ENCODE measurements at places on chromosomes 2 and 18. TPM values are rescaled to one million over a fixed set of nuclear protein-coding genes. Genes with fewer than 3 reads are reported as not detected.
A peak's percentile ranks its signal among the peaks of the same experiment; 100 is the strongest.

- DNase-seq, result no peak
Observed at GRCh38 chr2:142688856-142689605, 188.4 kb upstream of the KYNU start.

- DNase-seq, result no peak
Observed at GRCh38 chr2:229832510-229832898, 89.3 kb downstream of the TRIP12 start.

DNA sequence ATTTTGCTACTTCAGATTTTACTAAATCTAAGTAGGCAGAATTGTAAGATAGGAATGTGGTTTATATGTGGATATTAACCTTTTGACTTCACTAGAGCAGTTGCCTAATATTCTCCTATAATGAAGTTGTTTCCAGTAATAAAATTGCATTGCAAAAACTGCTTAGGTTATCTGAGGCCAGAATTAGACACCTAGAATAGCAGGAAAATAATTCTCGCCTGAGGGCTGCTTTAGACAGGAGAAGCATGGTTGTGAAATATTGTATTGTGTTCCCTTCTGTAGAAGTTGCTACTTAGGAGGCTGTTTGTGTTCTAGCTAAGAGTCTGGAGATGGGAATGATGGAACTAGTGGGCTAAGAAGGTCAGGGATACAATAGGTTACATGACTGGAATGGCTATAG is 146.3 kb downstream of the PLCL1 start:
- no peak for DNase-seq

DNA sequence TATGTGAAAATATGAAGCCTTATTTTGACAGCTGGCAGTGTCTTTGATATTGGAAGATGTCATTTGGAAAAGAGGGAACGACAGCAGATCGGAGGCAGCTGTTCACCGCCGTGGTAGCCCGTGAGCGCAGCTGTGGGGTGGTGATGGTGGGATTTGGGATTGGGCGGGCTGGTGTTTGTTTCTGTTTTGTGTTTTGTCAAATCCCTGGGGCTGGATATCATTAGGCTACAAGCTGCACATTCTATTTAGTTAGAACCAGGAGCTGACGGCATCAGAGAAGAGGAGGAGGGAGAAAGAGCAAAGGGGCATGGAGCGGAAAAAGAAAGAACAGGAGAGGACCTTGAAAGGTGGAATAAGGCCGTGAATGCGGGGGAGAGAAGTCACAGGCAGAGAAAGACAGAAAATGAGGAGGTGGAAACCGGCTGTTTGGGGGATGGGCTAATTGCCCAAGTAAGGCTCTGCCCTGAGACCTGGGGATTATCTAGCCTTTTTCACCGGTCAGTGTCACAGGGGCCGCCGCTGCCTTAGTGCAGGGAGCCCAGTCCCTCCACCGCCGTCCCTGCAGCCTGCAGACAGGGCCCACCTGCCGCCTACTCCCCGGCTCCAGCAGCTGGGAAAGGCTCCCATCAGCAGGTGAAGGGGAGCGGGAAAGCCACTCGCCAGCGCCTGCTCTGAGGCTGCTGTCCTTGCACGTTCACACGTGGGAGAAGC is 88.0 kb downstream of the ZCCHC2 start:
- DNase-seq, result no peak

GRCh38 chr2:143730155-143730952 is 601.1 kb downstream of the ARHGAP15 start:
- no peak for DNase-seq

DNA sequence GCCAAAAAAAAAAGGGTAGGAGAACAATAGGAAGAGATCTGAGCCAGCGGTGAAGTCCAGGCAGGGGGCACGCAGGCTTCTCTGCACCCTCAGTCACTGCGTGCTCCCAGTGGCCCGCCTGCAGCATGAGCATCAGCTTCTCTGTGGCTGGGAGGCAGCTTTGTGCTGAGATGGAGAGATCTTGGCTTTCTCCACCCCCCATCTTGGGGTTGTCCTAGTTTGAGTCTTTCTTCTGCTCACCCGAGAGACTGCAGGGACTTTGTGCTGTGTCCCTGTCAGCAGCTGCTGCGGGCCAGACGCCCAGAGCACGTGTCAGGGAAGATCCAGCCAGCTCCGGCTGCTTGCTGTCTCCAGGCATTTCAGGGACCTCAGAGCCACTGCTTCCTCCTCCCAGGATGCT is 20.3 kb downstream of the TRAPPC12 start:
- DNase-seq, result peak; percentile 50

DNA sequence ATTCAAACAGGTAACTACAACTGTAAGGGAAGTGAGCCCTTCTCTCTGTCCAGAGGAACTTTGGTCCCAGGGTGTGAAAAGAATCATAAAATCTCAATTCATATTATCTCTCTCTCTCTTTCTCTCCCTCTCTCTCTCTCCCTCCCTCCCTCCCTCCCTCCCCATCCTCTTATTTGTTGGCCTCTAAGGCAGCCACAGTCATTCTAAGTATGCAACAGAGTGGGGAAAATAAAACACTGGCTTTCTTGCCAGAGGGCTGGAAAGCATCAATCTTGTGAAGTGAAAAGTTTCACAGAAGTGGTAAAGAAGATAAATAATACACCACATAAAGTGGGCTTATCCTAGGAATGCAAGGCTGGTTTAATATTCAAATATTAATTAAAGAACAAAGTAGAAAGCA is 95.6 kb upstream of the KCNH7 start:
- DNase-seq, result no peak

DNA sequence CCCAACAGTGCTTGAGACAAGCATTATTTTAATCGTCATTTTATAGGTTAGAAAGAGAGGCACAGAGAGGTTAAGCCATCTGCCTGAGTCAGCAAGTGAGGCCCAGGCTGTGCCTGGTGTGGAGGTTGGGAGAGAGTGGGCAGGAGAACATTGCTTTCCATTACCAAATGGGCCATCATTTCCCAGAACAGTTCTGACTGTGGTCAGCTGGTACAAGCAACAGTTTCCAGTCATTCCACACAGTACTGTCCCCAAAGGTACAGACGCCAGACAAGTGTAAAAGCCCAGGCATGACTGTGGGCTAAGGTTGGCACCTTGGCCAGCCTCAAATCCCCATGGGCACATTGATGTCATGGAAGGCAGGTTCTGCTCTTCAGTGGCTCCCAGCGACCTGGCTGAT is 98.2 kb upstream of the LCLAT1 start:
- DNase-seq, result no peak

DNA sequence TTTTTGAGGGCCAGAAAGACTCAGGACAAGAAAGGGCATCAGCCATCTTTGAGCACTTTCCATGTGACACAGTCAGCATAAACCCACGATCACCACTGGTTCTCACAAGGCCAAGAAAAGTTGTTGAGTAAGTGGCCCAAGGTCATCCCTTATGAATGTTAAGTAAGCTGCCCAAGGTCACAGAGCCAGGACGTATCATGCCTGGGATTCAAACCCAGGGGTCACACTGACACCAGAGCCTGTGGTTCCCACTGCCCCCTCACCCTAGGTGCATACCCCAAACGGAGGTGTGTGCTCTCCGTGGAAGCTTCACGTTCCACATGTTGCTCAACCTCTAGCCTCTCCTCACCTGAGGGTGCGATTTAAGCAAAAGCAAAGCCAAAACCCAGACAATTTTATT is 2.3 kb upstream of the CTIF start:
- no peak for DNase-seq

DNA sequence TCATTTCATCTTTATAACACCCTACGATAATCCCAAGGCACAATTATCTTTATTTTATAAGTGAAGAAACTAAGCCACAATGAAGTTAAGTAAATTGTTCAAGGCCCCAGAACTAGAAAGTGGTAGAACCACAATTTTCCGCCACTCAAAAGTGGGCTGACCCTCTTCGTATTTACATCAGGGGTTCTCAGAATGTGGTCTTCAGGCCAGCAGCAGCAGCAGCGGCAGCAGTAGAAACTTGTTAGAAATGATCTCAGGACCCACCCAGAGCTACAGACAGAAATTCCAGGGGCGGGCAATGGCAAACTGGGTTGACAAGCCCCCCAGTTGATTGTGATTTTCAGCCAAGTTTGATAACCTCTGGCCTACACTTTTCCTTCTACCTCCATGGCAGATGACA is 62.8 kb downstream of the LBH start:
- DNase-seq, result no peak

GRCh38 chr2:138028538-138028937 is 64.3 kb downstream of the HNMT start:
- DNase-seq, result no peak

- DNase-seq, result no peak
Observed at GRCh38 chr2:120269076-120269744, 16.6 kb downstream of the RALB start.

The UGT1A10 gene
- polyA plus RNA-seq, result 0.03 TPM

The STK17B gene
- polyA plus RNA-seq, result 1.3 TPM

The CDH2 gene
- polyA plus RNA-seq, result 0.04 TPM

The PLCD4 gene
- polyA plus RNA-seq, result 1.4 TPM

The CLASP1 gene
- 27.3 TPM for polyA plus RNA-seq

The PROKR1 gene
- polyA plus RNA-seq, result 0.01 TPM

The CTNNA2 gene
- 0.03 TPM for polyA plus RNA-seq
